ENCODE measurements at places on chromosomes 1 and 21. TPM values are rescaled to one million over a fixed set of nuclear protein-coding genes. Genes with fewer than 3 reads are reported as not detected.

- DNase-seq = no peak
These were observed 41.4 kb downstream of the ZMYM1 start for GRCh38 chr1:35120458-35121133.

DNA sequence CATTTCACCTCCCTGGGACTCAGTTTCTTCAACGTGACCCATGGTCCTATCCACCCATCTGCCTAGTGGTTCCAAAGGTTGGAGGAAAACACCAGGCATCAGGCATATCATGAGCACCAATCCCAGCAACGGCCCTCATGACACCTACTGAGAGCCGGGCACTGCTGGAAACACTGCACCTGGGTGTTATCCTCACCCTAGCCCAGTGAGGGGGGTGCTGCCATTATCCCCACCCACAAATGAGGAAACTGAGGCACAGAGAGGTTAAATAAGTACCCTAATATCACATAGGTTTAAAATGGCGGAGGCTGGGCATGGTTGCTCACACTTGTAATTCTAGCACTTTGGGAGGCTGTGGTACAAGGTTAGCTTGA is 206.9 kb downstream of the MATN1 start:
- no peak for DNase-seq

- DNase-seq = no peak
These were observed 6.0 kb upstream of the AGO1 start for GRCh38 chr1:35876988-35877387.

Gene HTR1D
- 4.6 TPM for total RNA-seq

Measured in A172 (cell line).